Right renal pelvis (tissue), 4 donors: ENCODE measurements at places on chromosomes 2 and 18. TPM values are rescaled to one million over a fixed set of nuclear protein-coding genes. Genes with fewer than 3 reads are reported as not detected.

Gene LOXHD1
- 0.66 TPM for polyA plus RNA-seq

Gene RBM44
- 0.54 TPM for polyA plus RNA-seq

Gene FLACC1
- polyA plus RNA-seq: 1.4 TPM

Gene RNU2-63P
- polyA plus RNA-seq: not detected

Gene GRP
- polyA plus RNA-seq: 1.8 TPM

Gene OSBPL6
- 5.8 TPM for polyA plus RNA-seq

Gene SERPINB3
- polyA plus RNA-seq: 0.22 TPM

Gene FNDC4
- polyA plus RNA-seq: 7.3 TPM

Gene CYTIP
- polyA plus RNA-seq: 1.9 TPM

DNA sequence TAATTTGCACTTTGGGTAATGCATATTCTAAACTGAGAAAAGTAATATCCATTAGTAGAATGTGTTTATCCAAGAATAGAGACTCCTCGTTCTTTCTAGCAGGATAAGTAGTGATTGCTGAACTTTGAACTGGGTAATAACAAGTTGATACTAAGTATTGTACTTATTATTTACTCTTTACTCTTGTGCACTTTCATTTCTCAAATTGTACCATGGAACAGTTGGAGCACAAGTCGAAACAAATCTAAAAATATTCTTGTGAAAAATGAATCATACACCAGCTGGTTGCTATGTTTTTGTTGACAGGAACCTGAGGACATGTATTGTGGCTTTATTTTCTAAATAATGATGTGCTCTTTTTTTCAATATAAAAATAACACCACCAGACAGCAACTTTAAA, 111.9 kb downstream of the RGPD3 start:
- DNase-seq: no peak

- DNase-seq: no peak
Measured at GRCh38 chr2:168640039-168640438, 162.4 kb upstream of the NOSTRIN start.

- no peak for DNase-seq
Measured at GRCh38 chr2:24076849-24077534, 866 bp upstream of the SF3B6 start.

- DNase-seq: no peak
Measured at GRCh38 chr2:181959508-181959907, 26.1 kb upstream of the PPP1R1C start.

- DNase-seq: no peak
Measured at GRCh38 chr18:21897811-21898210, 157.2 kb downstream of the MIB1 start.

DNA sequence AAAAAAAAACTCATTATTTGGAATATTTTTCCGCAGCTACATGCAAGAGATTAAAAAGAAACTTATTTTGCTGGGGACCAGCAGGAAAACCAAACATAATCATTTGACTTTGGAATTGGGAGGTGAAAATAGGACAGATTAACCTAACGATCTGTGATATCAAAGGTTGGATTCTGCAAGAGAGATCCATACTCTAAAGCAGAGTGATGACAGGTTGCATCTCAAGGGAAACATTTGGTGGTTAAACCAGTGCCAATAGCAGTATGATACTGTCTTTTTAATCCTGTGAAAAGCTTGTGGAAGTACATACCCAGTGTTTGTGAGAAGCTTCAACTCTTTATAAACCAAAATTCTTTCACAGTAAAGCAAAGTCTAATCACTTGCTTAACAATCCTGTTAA, 5.3 kb upstream of the IKZF2 start:
- DNase-seq: no peak

DNA sequence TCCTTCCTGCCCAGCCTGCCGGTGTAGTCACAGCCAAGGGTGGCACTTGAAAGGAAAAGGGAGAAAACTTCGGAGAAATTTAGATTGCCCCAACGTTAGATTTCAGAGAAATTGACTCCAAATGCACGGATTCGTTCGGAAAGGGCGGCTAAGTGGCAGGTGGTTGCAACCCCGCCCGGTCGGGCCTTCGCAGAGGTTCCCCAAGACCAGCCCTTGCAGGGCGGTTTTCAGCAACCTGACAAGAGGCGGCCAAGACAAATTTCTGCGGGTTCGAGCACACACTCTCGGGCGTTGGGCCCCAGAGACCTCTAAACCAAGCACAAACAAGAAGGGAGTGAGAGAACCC, 4.8 kb downstream of the ONECUT2 start:
- DNase-seq: no peak

GRCh38 chr2:224181534-224182155, 142.6 kb upstream of the SERPINE2 start:
- DNase-seq: no peak

GRCh38 chr2:5914811-5915611, 222.8 kb downstream of the SOX11 start:
- DNase-seq: no peak

DNA sequence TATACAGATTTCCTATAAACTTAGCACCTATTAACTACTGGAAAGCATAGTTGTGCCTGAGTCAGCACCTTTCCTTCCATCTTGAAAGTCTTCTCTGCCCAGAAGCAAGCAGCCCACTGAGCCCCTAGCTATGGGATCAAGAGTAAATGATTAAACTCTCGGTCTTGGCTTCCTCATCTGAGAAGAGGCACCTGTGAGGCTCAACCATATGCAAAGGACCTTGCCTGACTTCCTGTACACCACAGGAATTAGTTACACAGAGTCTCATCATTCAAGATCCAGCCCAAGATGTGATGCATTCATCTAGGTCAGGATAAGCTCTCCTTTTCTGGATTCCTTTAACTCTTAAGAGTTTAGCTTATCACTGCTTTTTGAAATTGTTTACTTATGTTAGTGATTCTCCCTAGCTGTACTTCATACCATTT, 96.0 kb downstream of the CDH2 start:
- DNase-seq: no peak

GRCh38 chr2:160264308-160264707, 64.2 kb upstream of the ITGB6 start:
- no peak for DNase-seq

- DNase-seq: no peak
Measured at GRCh38 chr2:186205254-186205911, 280.7 kb upstream of the ZC3H15 start.

DNA sequence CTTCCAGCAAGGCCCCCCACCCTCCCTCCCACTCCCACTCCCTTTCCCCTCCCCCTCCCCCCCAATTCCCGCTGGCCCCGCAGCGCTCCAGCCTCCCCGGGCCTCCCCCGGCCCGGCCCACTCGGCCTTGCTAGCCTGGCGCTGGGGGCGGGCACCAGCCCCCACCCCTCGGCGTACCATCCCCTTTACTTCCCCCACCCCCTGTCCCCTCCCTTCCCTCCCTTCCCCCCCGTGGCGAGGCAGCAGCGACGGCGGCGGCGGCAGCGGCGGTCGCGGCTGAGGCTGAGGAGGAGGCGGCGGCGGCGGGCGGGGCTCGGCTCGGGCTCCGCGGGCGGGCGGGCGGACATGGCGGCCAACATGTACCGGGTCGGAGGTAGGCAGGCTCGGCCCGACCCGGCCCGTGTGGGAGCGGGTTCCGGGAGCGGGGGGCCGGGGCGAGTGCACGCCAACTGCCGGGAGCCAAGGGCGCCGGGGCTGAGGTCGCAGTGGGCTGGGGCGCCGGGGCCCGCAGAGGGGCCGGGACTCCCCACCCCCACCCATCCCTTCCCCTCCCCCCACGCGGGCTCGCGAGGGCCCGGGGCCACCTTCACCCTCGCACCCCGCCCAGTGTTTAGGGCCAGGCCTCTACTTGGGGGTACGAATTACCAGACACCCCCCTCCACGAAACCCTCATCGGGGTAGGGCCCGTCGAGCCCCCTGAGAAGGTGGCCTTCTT, at the start of gene MTA3:
Gene MTA3, plus strand, starts transcription at position 232 of the 715 bp plus-strand sequence. Its CDS starts 114 bp downstream, at position 346.
- DNase-seq: no peak
